NCI-H1694 (cell line): ENCODE measurements at places on chromosomes 2 and 18.

- no peak for DNase-seq
These were observed 88.1 kb downstream of the EPB41L3 start for GRCh38 chr18:5455674-5456073.

DNA sequence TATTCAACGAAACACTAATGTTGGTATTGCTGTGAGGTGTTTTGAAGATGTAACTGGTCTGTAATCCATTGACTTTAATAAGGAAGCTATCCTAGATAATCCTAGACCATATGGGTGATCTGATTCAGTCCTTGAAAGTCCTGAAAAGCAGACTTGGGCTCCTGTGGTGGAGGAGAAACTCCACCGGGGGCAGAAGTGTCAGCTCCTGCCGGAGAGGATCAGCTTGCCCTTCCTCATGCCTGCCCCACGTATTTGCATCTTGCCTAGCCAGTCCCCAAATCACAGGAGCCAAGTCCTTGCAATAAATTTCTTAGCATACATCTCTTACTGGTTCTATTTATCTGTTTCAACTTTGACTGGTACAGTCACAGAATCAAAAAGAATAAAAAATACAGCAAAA is 144.2 kb upstream of the DLGAP1 start:
- no peak for DNase-seq

- DNase-seq: no peak
These were observed 1.4 kb upstream of the ANXA4 start for GRCh38 chr2:69740502-69740951.

DNA sequence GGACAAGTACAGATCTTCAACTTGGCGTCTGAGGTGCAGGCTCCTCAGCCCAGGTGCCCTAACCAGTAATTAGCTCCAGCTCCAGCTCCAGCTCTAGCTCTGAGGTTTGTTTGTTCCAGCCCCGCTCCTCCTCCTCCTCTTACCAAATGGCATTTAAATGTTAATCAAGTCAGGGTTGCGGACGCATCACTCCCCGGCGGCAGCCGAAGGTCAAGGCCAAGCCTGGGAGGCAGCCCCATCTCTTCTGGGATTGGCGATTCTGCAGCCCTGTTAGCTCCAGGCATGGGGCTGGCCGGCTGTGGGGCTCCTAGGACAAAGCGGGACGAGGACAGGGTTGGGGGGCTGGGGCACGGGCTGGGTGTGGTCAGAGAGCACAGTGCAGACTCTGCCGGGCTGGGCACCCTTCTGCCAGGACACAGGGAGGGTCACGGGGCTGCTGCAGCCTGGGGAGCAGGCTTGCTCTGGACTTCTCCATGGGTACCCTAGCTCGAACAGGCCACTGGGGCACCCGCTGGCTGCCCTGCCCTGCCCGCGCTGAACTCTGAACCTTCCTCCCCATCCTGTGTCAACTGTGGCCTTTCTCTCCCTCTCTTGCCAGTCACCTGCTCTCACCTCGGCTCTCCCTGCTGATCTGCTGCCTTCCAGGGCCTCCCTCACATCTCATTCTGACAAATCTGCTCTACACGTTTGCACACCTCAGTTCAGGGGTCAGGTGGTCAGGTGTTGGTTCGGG is 203.3 kb downstream of the CELF4 start:
- no peak for DNase-seq

DNA sequence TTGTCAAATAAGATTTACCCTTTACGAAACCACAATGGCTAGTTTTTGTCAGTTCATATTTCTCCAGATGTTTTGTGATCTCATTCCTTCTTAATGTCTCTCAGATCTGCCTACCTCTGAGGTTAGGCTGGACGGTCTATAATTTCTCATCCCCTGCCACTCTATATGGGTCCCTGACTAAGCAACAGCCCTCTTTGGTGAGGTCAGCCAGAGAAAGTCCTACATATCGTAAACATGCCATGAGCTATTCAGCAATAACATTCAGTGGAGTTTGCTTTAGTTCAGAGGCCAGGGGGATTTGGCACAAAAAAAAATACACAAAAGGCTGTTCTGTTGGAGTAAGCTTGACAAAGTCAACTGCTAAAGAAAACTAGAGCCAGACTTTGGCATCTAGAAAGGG is 192.1 kb upstream of the NCKAP5 start:
- DNase-seq: no peak

- DNase-seq: no peak
These were observed 99.6 kb upstream of the CERS6 start for GRCh38 chr2:168356477-168356835.

DNA sequence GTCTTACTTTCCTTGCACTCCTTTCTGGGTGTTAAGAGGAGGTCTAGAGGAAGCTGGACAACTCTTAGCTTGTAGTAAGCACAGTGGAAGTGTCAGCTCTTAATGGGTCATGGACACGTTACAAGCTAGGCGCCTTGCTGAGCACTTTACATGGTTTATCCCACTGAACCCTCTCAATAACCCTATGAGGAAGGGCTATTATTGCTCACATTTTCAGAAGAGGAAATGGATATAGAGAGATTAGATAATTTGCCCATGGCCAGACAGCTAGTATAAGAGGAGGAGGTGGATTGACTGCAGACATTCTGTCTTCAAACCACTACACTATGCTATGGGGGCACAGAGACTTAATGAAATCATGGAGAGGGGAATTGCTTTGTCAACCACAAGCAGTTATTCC is 8.3 kb upstream of the IL1RN start:
- DNase-seq: no peak

- DNase-seq: no peak
These were observed 8.6 kb downstream of the MLPH start for GRCh38 chr2:237495521-237496117.

DNA sequence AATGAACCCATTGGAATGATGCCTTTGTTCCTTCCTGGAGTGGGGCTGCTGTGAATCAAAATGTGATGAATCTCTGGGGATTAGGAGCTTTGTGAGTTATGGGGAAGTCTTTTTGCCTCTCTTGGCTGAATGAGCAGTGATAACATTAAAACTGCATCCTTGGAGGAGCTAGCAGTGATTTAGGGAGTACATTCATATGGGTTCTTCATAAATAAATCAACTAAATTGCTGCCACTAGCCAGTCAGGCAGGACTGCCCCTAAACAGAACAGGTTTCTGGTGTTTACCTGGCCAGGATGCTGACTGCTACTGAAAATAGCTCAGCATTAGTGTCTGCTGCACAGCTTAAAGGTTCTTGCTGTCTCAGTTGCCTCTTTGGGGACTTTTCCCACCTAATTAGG is 244.5 kb upstream of the MEX3C start:
- no peak for DNase-seq

GRCh38 chr18:79272916-79273315 is 122.8 kb upstream of the NFATC1 start:
- DNase-seq: no peak

- no peak for DNase-seq
These were observed 193.7 kb upstream of the ID2 start for GRCh38 chr2:8488001-8488738.

- no peak for DNase-seq
These were observed 202.5 kb downstream of the GLI2 start for GRCh38 chr2:120938045-120938771.

DNA sequence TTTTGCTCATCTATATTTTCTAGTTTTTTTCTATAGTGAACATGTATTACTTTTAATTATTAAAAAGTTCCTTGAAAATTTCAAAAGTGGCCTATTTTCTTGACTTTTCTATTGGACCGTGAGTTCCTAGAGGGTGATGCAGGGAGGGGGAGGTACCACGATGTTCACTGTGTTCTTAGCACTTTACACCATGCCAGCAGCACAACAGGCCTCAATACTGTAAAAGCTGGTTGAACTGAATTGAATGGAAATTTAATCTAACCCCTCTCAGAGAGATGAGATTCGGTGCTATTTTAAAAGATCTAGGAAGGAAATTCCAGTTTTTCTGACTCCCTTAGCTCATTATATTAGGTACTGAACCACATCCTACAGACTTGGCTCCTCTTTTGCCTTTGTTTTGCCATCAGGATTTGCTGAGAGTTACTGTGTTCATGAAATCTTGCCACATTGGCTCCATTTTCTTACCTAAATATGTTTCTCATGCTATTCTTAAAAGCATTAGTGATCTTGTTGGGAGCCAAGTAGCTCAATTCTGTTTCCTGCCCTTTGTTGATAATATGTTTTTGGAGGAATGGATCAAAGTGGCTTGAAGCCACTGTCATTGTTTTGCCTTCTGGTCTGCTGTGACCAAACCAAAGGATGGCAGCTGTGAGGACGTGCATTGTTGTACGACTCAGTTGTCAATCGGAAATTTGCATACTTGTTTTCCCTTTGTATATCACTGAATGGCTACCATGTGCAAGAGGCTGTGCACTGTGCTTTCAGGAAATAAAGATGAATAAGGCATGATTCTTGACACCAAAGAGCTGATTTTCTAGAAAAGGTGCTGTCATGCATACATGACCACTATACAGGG is 25.3 kb downstream of the MYO1B start:
- DNase-seq: no peak

GRCh38 chr2:207516206-207516605 is 13.6 kb upstream of the CREB1 start:
- DNase-seq: no peak

GRCh38 chr2:190888449-190888848 is 7.8 kb downstream of the GLS start:
- no peak for DNase-seq

GRCh38 chr2:157839162-157839801 is 36.8 kb downstream of the ACVR1 start:
- DNase-seq: peak; percentile 61

DNA sequence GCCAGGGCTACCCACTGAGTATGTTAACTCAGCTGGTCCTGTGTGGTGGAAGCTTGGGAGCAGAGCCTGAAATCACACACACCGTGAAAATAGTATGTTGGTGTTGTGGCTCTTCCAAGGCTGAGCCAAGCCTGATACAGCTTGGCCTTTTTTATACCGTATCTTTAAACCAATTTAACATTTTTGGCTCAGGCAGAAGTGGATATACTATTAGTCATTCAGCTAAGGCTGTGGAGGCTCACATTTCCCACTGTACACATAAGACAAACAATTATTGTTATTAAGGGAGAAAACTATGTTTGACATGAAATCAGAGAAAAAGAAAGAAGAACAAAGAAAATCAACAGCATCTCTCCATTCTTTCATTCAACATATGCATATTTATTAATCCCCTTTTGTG is 159.0 kb downstream of the BCL11A start:
- DNase-seq: no peak

GRCh38 chr2:25586726-25587144 is 86.6 kb downstream of the DTNB start:
- peak; percentile 84 for DNase-seq

DNA sequence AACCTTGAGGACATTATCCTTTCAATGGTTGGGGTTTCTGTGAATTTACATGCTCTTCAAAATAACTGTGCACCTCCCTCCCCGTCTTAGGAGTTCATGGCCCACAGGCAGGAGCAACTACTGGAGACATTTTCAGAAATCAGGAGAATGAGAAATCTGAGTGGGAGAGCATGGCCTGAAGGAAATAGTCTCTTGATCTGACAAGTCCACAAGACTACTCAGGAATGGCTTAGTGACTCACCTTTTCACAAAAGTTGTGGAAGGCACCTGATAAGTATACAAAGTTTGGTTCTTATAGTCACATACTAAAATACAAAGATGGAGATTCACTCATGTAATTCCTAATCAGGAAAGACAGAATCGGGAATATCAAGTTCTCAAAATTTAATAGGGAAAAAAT is 83.6 kb upstream of the NCKAP5 start:
- DNase-seq: no peak

- DNase-seq: no peak
These were observed 190.4 kb downstream of the SPP2 start for GRCh38 chr2:234240917-234241316.

DNA sequence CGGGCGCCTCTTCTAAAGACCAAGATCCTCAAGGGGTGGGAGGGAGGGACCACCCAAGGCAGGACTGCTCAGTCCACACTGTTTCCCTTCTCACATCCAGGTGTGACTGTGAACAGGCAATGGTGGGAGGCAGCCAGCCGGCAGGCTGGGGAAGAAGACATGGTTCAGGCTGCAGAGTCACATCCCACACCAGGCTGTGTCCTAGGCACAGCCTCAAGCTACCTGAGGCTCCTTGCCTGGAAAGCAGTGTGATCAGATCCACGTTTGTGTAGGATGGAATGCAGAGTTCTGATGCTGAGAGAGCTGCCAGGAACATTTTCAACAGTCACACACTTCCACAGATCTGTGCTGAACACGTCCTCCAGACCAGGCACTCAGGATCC is 16.4 kb downstream of the SLC66A2 start:
- no peak for DNase-seq

DNA sequence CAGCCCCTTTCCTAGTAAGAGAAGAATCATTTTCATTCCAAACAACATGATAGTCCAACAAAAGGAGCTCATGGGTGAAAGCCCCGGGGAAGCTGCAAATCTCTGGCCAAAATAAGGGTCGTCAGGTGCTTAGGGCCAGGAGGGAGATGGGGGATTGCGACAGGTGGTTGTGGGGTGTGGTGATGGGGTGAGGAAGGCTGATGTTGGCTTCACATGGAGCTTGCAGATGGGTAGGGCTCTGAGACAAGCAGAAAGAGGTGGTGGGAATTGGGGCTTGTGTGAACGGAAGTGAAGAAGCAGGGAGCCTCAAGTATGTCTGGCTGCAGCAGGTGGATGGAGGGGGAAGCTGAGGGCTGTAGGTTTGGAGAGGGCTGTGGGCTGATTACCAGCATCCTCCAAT is 126.1 kb downstream of the CLIP4 start:
- no peak for DNase-seq

DNA sequence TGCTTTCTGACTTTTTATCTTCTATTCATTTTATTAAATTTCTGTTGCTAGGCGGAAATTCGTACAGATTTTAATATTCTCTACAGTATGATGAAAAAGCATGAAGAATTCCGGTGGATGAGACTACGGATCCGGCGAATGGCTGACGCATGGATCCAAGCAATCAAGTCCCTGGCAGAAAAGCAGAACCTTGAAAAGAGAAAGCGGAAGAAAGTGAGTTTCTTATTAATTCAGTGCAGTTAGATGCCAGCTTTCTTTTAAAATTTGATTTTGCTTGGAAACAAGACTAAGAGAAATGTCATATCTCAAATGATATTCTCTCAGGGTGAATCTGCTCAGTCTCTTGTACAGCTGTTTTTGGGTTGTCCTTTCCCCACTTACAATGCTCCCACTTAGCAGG is 84.3 kb downstream of the MGAT5 start:
- no peak for DNase-seq

DNA sequence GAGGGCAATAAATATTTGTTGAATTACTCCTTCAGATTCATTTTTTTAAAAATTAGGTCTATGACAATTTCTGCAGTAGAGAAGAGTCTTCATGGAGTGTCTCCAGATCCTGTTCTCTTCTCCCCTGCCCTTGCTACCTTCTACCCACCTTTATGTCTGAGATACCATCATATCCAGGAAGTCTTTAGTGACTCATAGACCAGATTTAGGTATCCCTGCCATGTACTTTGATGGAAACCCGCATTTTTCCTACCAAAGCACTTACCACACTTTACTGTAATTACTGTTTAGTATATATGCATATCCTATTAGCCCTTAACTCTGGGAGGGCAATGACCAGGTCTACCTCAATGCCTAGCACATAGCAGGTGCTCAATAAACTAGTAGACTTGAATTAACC is 11.6 kb downstream of the ZNF397 start:
- no peak for DNase-seq
